Stimulated activated CD8-positive, alpha-beta memory T cell treated with anti-CD3 and anti-CD28 coated beads, Interleukin-4, amount 100 ng/mL, for 4 hours (primary cell): ENCODE measurements at places on chromosomes 12 and 14.

DNA sequence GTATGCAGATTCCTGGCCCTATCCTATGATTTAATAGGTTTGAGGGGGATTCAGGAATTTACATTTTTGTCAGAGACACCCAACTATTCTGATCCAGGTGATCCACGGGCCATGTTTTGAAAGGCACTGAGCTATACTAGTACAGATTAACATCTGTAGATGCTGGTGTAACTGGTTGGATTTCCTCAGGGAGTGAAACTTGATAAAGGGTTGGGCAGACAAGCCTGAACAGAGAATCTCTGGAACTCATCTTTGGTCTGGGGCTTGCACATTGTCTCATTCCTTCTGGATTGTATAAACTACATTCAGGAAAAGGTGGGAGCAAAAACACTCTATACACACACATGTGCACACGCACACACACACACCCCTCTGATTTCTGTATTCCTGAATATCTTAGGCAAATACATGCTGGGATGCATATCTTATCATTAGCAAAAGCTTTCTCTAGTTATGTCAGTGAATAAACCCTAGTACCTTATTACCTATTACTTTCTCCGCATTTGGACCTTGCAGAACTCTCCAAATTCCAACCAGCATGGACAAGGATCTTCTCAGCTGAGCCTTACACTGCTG lies 104.6 kb downstream of the SLC38A1 start:
- DNase-seq = no peak

DNA sequence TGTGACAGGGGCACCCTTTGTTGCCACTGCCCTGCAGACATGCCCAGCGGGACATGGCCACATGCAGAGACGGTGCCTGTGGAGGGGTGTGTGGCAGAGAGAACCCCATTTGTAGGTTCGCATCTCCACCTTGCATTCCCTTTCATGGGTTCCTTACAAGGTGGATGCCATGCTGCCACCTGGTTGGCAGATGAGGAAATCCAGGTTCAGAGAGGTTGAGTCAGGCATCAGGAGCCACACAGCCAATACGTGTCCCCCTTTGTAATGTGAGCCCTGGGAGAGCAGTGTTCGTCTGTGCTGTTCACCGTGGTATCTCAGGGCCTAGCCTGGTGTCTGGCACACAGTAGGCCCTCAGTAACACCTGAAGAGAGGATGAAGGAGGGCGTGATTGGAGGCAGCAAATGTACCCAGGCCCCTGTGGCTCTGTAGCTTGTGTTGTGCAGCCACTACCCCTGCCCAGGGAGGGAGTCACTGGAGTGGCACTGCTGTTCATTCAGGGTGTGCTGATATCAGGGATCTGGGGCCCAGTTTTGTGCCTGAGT lies 9.1 kb downstream of the SH2B3 start:
- no peak for DNase-seq

GRCh38 chr12:47652521-47653234 lies 53.2 kb downstream of the RPAP3 start:
- DNase-seq = no peak

- no peak for DNase-seq
Observed at GRCh38 chr14:68884031-68885030, 91.5 kb upstream of the ZFP36L1 start.

- no peak for DNase-seq
Observed at GRCh38 chr12:24743941-24744793, 204.7 kb downstream of the BCAT1 start.

DNA sequence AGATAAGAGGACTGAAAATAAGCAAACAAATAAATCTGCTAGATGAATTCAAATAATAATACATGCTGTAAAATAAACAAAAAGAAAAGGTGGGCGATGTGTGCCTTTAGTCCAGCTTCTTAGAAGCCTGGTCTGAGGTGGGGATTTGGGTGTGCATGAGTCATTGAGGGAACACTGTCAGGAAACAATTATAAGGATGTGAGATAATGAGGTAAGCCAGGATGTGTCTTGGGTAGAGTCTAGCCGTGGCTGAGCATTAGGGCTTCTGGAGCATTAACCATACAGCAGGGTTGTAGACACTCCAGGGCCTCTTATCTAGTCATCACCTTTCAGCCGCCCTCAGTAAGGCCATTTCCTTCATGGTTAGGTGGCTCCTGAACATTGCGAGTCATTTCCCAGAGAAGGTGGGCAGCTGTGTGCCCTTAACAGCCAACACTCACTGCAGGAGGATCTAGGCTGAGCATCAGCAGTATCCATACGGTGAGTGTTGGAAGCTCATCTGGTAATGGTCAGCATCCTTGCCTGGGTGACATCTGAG lies 405.6 kb downstream of the GLT1D1 start:
- DNase-seq = no peak
